ENCODE measurements at places on chromosomes 7 and 10.

DNA sequence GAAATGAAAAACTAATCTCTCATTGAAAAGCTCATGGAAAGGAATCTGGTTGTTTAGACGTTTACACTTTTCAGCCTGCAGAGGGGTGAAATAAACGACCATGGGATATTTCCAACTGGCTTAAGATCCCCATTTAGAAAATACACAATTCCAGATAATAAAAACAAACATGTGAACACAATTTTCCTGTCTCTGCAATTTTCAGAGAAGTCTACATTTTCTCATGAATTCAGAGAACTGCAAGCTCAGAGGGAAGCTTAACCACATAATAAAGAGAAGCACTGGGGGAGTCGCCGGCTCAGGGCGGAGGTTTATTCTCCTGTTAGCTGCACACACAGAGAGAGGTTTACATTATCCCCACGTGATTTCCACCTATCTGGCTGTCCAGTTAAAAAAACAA is 215.2 kb downstream of the FANK1 start:
- H3K27ac ChIP-seq: no peak overlapping the region
- no peak for DNase-seq
- no peak overlapping the region for H3K4me3 ChIP-seq
- no peaks in the 10 kb centered on the region for H3K36me3 ChIP-seq
- peaks cover 10% of the 10 kb centered on the region for H3K27me3 ChIP-seq
- H3K4me1 ChIP-seq: no peaks in the 10 kb centered on the region

GRCh38 chr10:48478469-48478868 is 126.4 kb downstream of the ARHGAP22 start:
- no peak for DNase-seq
- H3K4me1 ChIP-seq: no peaks in the 10 kb centered on the region
- no peak overlapping the region for H3K27ac ChIP-seq
- H3K36me3 ChIP-seq: no peaks in the 10 kb centered on the region
- no peaks in the 10 kb centered on the region for H3K27me3 ChIP-seq

DNA sequence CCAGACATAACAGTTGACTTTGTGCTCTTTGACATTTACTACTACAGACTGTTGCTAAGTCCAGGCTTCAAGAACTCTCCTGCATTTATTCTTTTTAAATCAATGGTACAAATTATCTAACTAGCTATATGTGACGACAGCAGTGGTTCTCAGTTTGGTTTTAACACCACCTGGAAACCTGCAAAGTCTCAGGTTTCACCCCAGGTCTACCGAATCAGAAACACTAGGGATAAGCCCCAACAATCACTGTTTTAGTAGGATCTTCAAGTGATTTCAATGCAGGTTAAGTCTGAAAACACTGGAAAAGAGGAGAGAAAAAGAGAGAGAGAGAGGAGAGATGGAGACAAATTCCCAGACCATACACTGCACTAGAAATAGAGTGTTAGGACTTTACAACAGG is 519.0 kb downstream of the PCDH15 start:
- no peak overlapping the region for H3K27ac ChIP-seq
- DNase-seq: no peak
- no peaks in the 10 kb centered on the region for H3K36me3 ChIP-seq
- no peaks in the 10 kb centered on the region for H3K4me1 ChIP-seq
- H3K27me3 ChIP-seq: no peaks in the 10 kb centered on the region
- no peak overlapping the region for H3K4me3 ChIP-seq

- H3K4me1 ChIP-seq: no peaks in the 10 kb centered on the region
- H3K4me3 ChIP-seq: no peak overlapping the region
- H3K27me3 ChIP-seq: peaks cover 14% of the 10 kb centered on the region
- DNase-seq: no peak
- H3K27ac ChIP-seq: no peak overlapping the region
Observed at GRCh38 chr10:29191674-29192073, 97.2 kb upstream of the LYZL1 start.

- no peaks in the 10 kb centered on the region for H3K4me1 ChIP-seq
- H3K27ac ChIP-seq: no peak overlapping the region
- DNase-seq: no peak
- peaks cover 1% of the 10 kb centered on the region for H3K27me3 ChIP-seq
- H3K36me3 ChIP-seq: no peaks in the 10 kb centered on the region
- no peak overlapping the region for H3K4me3 ChIP-seq
Observed at GRCh38 chr7:96949766-96950165, 55.6 kb upstream of the DLX6 start.

GRCh38 chr7:158025686-158026600 is 561.7 kb downstream of the PTPRN2 start:
- no peak overlapping the region for H3K27ac ChIP-seq
- H3K36me3 ChIP-seq: no peaks in the 10 kb centered on the region
- no peak for DNase-seq
- H3K4me1 ChIP-seq: no peaks in the 10 kb centered on the region
- no peaks in the 10 kb centered on the region for H3K27me3 ChIP-seq
- H3K4me3 ChIP-seq: no peak overlapping the region

DNA sequence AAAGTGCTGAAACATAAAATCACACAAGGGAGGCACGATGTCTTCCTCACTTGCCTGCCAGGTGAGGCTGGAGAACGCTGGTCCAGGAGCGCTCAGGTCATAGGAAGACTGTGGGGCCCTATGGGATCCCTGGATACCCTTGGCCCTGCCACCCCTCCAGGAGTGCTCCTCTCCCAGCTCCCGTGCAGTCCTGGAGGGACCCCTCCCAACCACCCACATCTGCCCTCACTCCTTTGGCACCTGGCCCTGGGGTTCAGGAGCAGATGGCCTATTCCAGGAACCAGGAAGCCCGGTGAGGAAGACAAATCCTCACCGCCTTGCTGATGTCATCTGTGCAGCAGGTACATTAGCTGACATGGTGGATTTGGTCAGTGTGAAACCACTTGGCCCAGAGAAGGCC is 3.7 kb upstream of the CXCL12 start:
- H3K36me3 ChIP-seq: no peaks in the 10 kb centered on the region
- peaks cover 43% of the 10 kb centered on the region for H3K27me3 ChIP-seq
- no peak overlapping the region for H3K27ac ChIP-seq
- no peak for DNase-seq

DNA sequence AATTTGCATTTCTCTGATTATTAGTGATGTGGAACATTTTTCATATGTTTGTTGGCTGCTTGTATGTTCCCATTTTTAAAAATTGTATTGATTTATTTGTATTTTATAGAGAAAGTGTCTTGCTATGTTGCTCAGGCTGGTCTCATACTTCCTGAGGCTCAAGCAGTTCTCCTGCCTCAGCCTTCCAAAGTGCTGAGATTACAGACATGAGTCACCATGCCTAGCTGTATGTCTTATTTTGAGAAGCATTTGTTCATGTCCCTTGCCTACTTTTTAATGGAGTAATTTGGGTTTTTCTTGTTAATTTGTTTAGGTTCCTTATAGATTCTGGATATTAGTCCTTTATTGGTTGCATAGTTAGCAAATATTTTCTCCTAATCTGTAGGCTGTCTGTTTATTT is 214.2 kb upstream of the KAT6B start:
- H3K36me3 ChIP-seq: peaks cover 37% of the 10 kb centered on the region
- H3K27me3 ChIP-seq: no peaks in the 10 kb centered on the region
- DNase-seq: no peak
- peaks cover 2% of the 10 kb centered on the region for H3K4me1 ChIP-seq

DNA sequence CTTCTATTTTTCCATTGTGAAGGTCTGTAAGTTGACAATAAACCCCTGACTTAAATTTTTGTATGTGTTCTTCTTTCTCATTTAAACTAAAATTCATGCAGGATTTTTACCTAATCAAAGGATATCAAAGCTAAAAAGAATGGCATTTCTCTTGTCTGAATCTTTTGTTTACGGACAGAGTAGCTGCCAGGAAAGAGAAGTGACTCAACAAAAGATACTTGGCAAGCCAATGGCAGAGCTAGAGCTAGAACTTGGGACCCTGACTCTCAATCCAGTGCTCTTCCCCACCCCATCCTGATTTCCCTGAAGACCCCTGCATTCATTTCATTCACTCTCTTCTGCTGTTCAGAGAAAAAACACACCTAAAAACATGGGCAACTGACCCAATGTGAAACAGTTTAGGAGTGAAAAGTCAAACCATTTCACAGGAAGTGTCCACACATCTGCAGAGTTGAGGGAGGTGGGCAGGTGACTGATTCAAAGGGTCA is 40.2 kb upstream of the PDLIM1 start:
- DNase-seq: no peak
- no peaks in the 10 kb centered on the region for H3K4me1 ChIP-seq
- H3K4me3 ChIP-seq: no peak overlapping the region
- no peaks in the 10 kb centered on the region for H3K36me3 ChIP-seq
- no peaks in the 10 kb centered on the region for H3K27me3 ChIP-seq

DNA sequence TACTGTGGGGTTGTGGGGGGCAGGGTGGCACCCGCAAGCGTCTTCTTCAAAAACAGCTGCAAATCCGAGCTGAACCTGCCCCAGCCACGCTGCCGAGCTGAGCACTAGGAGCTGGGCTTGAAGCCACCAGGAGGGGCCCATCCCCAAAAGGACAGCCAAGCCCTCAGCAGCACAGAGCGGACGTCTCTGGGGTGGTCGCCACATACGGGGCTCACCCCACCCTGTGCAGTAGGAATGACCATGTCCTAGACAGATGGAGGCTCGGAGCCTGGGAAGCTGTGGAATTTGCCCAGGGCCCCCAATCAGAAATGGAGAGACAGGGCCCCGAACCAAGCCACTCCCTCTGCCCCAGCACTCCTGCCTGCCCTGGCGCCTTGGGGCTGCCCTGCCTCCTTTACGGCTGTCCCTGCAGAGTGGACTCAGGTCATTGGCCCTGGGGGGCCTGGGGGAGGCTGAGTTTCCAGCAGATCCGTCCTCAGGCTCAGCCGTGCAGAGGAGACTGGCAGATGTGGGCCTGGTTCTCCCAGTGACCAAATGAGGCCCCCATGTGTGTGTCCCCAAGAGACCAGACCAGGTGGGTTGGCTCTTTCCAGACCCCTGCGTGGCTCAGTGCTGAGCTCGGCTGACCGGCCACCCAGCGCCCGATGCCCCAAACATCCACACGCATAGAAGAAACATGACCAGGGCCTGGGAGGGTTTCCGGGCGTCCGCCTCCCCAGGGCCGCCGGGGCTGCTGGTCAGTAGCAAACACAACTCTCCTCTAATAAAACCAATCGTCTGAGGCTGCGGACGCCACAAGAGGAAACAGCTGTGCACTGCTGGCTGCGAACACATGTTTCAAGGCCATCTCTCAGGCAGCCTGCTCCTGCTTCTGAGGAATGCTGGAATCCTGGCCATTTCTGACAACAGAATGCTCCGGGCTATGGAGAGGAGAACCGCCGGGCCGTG is 54.9 kb downstream of the PDGFA start:
- H3K27me3 ChIP-seq: no peaks in the 10 kb centered on the region
- H3K27ac ChIP-seq: no peak overlapping the region
- H3K4me1 ChIP-seq: peaks cover 7% of the 10 kb centered on the region
- H3K4me3 ChIP-seq: no peak overlapping the region

- peaks cover 2% of the 10 kb centered on the region for H3K36me3 ChIP-seq
- H3K27me3 ChIP-seq: no peaks in the 10 kb centered on the region
Observed at GRCh38 chr7:73706126-73707044, 13.1 kb downstream of the STX1A start.

GRCh38 chr10:7027913-7028808 is 382.7 kb downstream of the SFMBT2 start:
- H3K4me1 ChIP-seq: peaks cover 42% of the 10 kb centered on the region
- no peaks in the 10 kb centered on the region for H3K27me3 ChIP-seq
- DNase-seq: no peak
- peaks cover 7% of the 10 kb centered on the region for H3K36me3 ChIP-seq
- H3K27ac ChIP-seq: peak overlapping the region; percentile 74
- peak overlapping the region; percentile 1 for H3K4me3 ChIP-seq

DNA sequence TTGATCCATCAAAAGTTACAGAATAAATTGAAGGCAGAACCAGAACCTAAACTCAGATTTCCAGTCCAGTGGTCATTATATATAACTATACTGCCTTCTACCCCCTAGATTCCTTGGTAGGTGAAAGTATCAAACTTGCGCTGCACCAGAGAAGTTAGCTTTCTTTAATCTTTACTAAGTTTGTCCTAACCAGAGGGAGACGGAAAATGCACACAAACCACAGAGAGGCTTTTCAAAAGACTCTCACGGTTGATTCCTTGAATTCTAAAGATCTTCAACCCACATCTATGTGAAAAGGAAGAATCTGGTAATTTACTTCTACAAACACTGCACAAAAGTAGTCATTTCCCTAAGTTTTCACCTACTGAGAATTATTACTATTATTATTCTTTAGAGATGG is 18.2 kb upstream of the KIAA1549 start:
- H3K4me3 ChIP-seq: no peak overlapping the region
- H3K27ac ChIP-seq: no peak overlapping the region
- H3K4me1 ChIP-seq: peaks cover 4% of the 10 kb centered on the region
- DNase-seq: no peak

DNA sequence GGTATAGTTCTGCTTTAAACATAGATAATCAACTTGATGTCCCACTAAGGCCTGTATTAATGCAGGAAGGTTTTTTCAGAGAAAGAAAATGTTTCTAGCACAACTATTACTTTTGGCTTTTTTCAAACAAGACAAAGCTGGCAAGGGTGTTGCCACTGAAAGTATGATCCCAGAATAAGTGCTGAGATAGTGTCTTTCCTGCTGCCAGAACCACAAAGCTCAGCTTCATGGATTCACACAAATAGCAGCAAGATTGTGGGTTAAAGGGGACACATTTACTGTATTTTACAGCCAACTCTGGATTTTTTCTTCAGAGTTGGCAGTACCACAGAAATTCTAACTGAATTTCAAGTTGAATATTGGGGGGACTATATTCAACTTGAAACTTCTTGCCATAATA is 4.3 kb downstream of the NCOA4 start:
- no peaks in the 10 kb centered on the region for H3K27me3 ChIP-seq
- H3K27ac ChIP-seq: no peak overlapping the region
- H3K36me3 ChIP-seq: peaks cover 14% of the 10 kb centered on the region
- H3K4me1 ChIP-seq: peaks cover 91% of the 10 kb centered on the region
- no peak for DNase-seq

- H3K27me3 ChIP-seq: peaks cover 8% of the 10 kb centered on the region
- H3K36me3 ChIP-seq: no peaks in the 10 kb centered on the region
- no peak overlapping the region for H3K4me3 ChIP-seq
- H3K27ac ChIP-seq: no peak overlapping the region
Observed at GRCh38 chr10:125190946-125191345, 30.6 kb upstream of the CTBP2 start.

Data from activated naive CD8-positive, alpha-beta T cell treated with anti-CD3 and anti-CD28 coated beads, Interleukin-2, amount 50 U/mL, for 24 hours (primary cell).